ENCODE measurements at places on chromosomes 5 and 9.

GRCh38 chr5:50535393-50535792 is 94.3 kb upstream of the EMB start:
- no peak for DNase-seq

DNA sequence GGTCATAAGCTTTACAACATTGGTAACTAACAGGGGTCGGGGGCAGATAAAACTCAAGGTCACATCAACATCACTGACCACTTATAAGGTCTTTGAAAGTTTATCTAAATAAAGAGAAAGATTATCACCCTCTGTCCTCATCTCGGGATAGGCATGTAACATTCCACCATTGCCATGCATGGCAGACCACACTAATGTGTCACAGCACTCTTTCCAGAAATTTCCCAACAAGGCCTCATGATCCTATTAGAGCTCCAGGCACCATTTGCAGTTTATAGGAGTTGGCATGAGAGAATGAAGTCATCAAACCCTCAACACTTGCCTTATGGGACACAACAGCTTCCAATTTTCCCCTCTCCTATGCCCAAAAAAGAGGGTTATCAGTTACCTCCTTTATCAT is 31.9 kb upstream of the ZNF622 start:
- DNase-seq, result no peak

- no peak for DNase-seq
Measured at GRCh38 chr9:108290839-108291585, 564.8 kb downstream of the ACTL7B start.

DNA sequence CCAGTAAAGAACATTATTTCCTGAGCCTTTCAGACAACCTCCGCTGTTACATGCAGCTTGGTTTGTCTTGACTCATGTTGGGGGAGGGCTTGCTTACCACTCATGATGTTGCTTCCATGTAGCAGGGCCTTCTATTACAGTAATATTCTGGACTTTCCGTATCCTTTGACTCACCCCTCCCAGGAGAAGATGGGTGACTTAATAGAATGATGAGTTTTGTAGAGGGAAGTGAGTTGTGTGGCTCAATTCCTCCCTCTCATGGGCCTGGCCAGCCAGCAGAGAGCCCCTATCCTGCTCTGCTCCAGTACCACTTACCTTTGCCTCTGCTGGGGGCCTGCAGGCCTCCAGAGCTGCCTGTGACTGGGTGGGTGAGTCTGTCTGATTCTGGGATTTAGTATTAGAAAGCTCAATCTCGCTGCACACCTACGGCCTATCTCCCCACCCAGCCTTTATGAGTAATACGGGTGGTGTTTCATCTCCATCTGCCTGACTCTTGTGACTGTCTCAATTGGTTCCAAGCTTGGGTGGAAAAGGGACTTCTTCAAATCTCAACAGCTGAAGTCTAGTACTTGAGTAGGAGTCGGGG is 52.6 kb upstream of the KLF9 start:
- no peak for DNase-seq

DNA sequence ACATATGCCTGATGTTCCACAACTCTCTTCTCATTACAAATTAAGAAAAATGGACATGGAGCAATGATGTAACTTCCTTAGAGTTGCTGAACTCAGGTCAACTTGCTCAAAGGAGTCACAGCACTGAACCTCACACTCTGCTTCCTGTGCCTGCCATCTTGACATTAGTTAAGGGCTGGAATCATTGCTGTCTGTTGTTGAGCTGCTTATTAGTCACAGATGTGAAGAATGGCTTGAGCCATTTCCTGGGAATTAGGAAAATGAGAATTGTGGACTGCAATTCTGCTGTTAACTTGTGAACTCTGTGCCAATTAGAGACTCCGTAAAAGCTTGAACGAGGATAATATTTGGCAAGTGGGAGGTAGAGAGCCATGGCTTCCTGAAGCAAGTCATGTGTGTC is 212.0 kb downstream of the ADAMTS12 start:
- no peak for DNase-seq
